ENCODE measurements at places on chromosomes 7 and 10.
A peak's percentile ranks its signal among the peaks of the same experiment; 100 is the strongest.

DNA sequence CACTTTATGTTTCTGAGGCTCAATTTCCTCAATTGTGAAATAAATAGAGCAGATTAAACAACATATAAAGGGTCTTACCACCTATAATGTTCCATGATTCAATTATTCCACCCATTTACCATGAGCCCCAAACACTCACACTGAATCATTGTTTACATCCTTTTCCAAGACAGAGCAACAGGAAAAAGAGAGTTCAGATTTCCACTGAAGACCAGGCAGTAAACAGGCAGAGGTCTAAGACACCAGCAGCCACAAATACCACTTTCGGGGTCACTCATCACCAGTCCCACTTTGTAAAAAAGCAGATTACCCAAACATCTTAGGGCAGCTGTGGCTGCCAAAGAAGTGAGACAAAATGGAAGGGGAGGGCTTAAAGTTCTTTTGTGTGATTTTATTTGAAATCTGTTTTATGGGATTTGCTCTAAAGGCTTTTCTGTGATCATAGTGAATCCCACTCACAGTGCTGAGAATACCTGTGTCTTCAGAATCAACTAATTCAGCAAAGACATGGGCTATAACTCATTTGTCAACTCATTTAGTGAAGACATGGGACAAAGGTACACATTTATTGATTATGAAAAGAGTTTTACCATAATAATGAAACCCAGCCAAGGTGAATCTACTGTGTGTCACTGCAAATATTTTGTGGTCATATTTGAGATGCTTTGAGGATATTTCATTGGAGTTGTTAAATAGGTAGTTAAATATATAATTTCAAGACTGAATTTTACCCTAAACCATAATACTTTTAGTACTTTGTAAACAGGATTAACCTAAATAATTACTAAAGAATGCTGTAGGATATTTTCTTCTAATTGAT, 24.8 kb upstream of the DLD start:
- DNase-seq = no peak

DNA sequence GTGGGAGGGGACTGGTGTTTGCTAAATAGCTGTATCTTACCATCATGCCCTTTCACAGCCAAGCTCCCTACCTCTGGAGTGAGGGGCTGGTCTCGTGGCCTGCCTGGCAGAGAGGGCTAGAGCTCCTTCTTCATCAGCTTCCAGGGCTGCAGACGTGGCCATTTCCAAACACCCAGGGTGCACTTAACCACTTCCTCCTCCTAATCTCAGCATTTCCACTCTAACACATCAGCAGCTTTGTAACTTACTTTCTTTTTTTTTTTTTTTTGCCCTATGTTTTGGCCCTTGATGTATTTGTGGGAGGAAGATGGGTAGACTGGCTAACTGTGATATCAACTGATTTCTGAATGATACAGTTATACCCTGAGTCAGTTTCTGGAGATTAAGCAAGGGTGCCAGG, 27.4 kb downstream of the LRRC4 start:
- no peak for DNase-seq

DNA sequence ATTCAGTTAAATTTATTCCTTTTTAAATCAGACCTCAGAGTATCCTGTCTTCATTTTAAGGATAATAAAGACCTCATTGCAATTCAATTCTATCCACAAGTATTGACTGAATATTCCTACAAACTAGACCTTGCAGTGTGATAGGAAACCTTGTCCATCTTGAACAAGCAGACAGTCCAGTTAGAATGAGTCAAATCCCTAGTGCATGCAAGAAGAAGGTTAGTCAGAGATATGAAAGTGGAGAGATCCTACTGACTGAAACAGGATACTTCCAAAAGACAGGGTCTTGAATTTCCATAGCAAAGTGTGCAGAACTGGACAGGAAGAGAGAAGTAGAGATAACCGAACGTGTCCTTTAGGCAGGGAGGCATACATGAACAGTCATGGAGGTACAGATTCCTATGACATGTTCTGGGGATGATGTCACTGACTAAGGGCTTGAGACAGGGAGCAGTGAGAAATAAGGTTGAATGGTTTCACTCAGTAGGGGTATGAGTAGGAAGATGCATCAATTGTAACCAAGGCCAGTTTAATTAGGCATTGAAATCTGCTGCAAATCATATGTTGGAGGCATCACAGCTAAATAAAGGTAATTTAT, 45.2 kb downstream of the PPP1R3A start:
- peak; percentile 4 for DNase-seq

DNA sequence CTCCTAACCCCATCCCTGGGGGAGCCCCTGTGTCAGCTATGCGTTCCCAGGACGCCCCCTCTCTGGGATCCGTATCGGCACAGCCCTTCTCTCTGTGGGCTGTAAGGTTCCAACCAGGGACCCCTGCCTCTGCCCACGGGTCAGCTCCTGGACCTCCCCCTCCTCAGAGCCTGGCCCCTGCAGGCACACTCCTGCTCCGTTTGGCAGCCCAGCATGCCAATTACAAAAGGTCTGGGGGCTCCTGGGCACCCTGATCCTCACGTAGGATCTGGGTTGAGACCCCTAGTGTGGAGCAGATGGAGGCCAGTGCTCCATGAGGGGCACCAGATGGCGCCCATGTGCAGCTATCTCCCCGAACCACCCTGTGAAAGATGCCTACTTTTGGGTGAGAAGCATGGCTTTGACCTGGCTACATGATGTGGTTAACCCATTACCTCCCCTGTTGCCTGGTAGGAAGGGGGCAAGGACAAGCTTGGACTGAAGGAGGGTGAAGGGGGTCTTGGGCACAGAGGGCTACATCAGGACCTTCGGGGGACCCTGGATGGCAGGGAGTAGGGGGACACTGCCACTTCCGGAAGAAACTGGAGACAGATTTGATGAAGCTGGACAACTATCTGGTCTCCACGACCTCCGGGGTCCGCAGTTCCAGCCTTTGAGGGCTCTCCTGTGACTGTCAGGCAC, 9.0 kb downstream of the TACR2 start:
- no peak for DNase-seq

DNA sequence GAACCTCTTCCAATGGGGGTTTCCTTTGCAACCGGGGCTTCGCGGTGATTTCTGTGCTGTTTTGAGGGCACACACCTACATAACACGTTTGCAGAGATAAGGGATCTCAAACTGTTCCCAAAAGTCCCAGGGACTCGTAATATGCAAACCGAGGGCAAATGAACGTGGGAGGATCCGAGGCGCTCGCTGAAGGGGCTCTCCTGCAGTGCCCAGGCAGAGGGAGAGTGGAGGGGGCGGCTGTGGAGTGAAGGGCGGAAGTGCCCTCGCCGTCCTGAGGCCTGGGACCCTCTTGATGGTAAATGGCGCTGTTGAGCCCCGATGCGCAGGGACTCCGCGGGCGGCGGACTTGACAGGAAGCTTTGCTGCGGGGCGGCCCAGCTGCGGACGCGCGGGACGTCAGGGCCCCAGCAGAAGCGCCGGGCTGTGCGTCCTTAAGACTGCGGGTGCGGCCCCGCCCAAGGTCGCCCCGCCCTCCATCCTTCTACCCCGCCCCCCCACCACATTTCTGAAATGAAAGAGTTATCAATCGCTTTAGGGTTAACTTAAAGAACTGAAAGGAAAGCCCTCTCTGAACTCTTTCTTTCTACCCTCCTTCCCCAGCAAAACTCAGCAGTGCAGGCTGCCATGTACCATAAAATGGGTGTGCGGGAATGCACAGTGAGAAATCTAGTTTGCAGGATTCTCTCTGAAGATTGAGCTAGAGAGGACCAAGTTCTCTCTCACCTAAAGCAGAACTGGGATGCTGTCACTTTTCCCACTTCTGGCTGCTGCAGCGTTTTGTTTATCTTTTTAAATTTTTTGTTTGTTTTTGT, 151.8 kb upstream of the YAE1 start:
- peak; percentile 67 for DNase-seq

GRCh38 chr7:98816241-98816640, 53.6 kb downstream of the TMEM130 start:
- no peak for DNase-seq

GRCh38 chr10:111974325-111974724, 209.2 kb downstream of the GPAM start:
- DNase-seq = no peak

GRCh38 chr7:135710417-135711138, 17.4 kb downstream of the SLC13A4 start:
- no peak for DNase-seq

DNA sequence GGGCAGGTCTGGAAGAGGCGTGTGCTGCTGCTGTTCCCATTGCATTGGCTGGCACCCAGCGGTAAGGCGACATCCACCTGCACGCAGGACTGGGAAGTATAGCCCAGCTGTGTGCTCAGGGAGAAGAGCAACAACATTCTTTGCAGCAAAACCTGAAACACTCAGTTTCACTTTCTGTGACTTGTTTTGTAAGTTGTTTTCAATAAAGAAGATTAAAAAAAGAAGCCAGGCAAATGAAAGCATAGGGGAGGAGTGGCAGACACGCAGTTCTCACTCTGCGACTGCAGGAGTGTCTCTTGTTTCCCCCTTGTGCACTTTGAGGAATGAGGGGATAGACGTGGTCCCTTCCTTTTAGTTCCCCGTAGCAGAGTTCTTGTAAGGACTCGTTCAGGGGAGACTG, 5.8 kb downstream of the FBH1 start:
- no peak for DNase-seq

GRCh38 chr7:142243823-142244222, 14.0 kb downstream of the PRSS58 start:
- DNase-seq = no peak

DNA sequence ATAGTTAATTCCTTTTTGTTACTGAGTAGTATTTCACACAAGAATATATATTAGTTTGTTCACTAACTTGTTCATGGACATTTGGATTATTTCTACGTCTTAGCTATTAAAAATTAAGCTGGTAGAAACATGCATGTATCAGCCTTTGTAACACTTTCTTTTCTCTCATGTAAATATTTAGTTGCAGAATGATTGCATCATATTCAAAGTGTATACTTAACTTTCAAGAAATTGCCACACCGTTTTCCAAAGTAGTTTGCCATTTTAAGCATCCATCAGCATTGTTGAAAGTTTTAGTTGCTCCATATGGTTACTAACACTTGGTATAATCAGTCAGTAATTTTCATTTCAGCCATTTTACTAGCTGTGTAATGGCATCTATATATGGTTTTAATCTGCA, 666.9 kb downstream of the NXPH1 start:
- no peak for DNase-seq

DNA sequence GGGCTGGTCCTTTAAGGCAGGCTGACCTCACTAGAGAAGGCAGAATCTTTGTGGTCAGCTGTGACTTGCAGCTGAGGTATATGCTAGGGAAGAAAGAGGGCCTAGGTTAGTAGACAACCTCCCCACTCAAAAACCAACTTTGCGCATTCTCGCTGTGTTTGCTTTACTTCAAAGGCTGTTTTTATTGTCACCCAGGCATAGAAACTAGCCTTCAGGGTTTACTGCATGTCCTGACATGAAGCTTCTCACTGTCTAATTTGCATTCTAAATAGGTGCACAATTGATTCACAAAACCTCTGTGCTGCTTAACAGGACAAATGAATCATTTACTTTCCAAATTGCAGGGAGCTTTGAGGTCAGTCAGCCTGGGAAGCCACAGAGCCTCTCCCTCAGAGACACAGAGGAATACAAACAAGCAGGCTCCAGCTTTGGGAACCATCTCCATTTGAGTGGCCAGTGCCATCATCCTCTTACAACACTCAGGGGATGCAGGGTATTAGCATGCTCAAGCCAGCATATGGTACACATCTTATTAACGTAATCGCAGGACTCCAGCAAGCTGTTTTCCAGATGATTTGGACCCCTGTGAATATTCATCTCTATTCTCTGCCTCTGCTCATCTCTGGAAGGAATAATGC, 596.4 kb upstream of the GHITM start:
- DNase-seq = peak; percentile 8

- peak; percentile 81 for DNase-seq
Measured at GRCh38 chr7:123724817-123725253, 24.0 kb downstream of the WASL start.

- DNase-seq = peak; percentile 58
Measured at GRCh38 chr10:66378117-66378876, 547.5 kb upstream of the LRRTM3 start.

DNA sequence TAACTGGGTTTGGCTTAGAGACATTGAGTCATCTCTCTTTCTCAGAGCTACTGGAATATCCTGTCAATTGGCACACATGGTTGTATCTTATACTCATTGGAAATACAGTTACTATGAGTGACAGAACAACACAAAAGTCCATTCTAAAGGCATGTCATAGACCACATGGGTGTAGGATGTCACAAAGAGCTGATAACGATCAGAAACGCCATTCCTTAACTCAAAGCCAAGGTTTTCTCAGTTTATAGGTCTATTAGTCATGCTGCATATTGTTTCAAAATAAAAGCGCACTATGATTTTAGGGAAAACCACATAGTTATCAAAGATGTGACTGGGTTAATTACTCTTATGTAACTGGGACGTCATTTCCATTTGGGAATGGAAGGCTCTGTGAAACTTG, 147.2 kb upstream of the FAM171A1 start:
- peak; percentile 27 for DNase-seq

DNA sequence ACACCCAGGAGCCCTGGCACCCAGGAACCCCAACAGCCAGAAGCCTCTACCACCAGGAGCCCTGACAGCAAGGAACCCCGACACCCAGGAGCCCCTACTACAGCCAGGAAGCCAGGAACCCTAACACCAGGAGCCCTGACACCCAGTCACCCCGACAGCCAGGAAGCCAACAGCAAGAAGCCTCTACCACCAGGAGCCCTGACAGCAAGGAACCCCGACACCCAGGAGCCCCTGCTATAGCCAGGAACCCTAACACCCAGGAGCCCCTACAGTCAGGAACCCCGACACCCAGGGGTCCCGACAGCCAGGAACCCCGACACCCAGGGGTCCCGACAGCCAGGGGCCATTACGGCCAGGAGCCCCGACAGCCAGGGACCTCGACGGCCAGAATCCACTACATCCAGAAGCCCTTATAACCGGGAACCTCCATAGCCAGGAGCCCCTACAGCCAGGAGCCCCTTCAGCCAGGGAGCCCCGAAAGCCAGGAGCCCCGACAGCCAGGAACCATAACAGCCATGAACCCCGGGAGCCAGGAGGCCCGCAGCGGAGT, 440 bp upstream of the GLRX3 start:
- no peak for DNase-seq

- no peak for DNase-seq
Measured at GRCh38 chr10:30550967-30551815, 78.4 kb downstream of the LYZL2 start.

GRCh38 chr10:1120801-1121211, 64.6 kb downstream of the WDR37 start:
- peak; percentile 32 for DNase-seq

GRCh38 chr7:30782690-30783089, 11.5 kb downstream of the MINDY4 start:
- no peak for DNase-seq

All from fibroblast of skin of scalp (primary cell).